ENCODE measurements at places on chromosomes 16 and 17.

GRCh38 chr16:84085773-84086172 is 31.0 kb downstream of the MBTPS1 start:
- no peak for DNase-seq

GRCh38 chr16:12617401-12617819 is 186.3 kb downstream of the CPPED1 start:
- no peak for DNase-seq

DNA sequence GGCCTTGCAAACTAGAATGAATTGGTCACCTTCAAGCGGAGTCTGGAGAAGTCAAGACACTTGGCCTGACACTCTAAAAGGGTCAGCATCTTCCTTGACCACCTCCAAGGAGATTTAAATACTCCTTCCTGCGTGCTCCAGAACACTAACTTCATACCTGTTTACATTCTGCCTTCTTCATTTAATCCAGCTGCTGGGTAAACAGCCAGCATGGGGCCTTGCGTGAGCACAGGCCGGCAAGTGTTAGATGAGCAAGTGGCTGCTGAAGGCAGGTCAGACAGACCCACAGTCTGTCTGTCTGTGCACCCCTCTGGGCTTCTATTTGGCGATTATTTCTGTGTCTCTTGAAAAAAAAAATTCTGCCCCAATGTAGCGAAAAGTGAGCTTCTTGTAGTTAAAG is 153.8 kb downstream of the MSI2 start:
- no peak for DNase-seq

DNA sequence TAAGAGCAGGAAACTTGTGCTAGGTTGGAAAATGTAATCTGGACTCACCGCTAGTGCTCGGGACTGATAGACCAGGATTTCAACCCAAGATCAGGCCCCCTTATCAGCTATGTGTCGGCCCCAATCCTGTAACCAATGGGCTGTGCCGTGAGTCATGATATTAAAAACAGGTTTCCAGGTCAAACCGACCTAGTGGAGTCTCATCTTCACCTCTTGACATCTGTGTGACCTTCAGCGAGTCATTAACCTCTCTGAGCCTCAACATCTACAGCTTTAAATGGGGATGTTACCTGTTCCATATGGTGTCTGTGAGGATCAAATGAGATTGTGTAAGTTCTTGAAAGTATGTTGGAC is 512 bp downstream of the PMM2 start:
- DNase-seq: no peak

DNA sequence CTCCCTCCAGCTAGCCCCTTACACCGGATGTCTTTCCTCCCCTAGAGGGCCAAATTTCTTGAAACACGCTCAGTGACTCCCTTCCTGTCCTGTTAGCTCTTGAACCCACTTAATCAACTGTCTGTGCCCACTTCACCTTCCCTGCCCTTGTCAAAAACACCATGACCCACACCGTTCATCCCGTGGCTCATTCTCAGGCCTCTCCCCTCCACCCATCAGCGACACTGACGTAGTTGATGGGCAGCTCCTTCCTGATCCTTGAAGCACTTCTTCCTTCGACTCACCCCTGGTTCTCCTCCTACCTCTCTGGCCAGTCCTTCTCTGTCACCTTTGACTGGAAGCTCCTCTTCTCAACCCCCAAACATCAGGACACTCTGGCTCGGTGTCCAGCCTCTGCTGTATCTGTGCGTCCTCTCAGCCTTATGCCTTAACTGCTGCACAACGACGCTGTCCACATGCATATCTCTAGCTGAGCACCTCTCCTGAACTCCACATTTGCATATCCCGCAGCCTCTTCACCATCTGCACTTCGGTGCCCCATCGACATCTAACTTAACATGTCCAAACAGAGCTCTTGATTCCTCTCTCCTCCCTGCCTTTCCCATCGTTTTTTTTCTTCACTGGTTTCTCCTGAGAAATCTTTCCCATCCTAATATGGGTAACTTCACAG is 39.3 kb upstream of the CCDC182 start:
- DNase-seq: no peak

GRCh38 chr16:90083139-90083538 is 6.0 kb upstream of the PRDM7 start:
- no peak for DNase-seq

GRCh38 chr16:50681021-50681885 is at the start of gene SNX20:
TSS of gene SNX20 (minus strand) at chr16:50681312. CDS start at chr16:50677526, 3,786 bp downstream.
- no peak for DNase-seq

DNA sequence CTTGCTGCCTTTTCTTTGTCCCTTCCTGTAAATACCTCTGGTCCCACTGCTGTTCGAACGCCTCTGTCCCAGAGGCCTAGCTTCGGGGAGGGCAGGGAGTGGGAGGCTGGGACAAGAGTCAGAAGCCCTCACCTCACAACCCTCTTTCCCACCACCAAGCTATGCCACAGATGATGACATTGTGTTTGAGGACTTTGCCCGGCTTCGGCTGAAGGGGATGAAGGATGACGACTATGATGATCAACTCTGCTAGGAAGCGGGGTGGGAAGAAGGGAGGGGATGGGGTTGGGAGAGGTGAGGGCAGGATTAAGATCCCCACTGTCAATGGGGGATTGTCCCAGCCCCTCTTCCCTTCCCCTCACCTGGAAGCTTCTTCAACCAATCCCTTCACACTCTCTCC is 10.4 kb downstream of the ARRB2 start:
- DNase-seq: no peak

DNA sequence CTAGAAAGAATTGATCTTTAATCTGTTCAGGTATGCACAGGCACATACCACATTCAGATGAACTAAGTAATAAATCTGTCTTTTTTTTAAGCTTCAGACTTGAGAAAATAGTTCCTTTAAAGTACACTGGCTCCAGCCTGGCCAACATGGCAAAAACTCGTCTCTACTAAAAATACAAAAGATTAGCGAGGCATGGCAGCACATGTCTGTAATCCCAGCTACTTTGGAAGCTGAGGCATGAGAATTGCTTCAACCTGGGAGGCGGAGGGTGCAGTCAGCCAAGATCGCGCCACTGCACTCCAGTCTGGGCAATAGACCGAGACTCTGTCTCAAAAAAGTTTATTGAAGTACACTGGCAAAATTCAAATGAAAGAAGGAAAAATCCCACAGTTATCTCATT is 111.0 kb upstream of the NETO2 start:
- no peak for DNase-seq

DNA sequence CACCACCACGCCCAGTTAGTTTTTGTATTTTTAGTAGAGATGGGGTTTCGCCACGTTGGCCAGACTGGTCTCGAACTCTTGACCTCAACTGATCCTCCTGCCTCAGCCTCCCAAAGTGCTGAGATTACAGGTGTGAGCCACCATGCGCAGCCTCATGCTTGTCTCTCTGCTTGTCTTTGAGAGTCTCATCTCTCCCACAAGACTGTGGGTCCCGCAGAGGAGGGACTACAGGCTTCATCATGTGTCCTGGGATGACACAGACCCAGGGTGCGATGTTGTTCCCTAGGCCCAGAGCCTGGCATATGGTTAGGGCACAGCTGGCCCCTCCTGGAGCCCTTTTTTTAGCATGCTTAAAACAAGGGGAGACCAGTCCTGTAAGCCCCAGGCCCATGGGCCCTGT is 101.9 kb downstream of the NDE1 start:
- no peak for DNase-seq

GRCh38 chr17:47180337-47180736 is 8.8 kb downstream of the CDC27 start:
- no peak for DNase-seq

- no peak for DNase-seq
These were observed 166.9 kb downstream of the LGALS9B start for GRCh38 chr17:20300436-20300934.

- no peak for DNase-seq
These were observed 370.0 kb downstream of the KCNJ2 start for GRCh38 chr17:70539132-70539924.

- DNase-seq: no peak
These were observed 62.6 kb upstream of the TEKT1 start for GRCh38 chr17:6894206-6894528.

GRCh38 chr16:81315271-81316175 is 761 bp downstream of the GAN start:
- DNase-seq: no peak

GRCh38 chr17:73814075-73814474 is 169.8 kb upstream of the SDK2 start:
- no peak for DNase-seq

DNA sequence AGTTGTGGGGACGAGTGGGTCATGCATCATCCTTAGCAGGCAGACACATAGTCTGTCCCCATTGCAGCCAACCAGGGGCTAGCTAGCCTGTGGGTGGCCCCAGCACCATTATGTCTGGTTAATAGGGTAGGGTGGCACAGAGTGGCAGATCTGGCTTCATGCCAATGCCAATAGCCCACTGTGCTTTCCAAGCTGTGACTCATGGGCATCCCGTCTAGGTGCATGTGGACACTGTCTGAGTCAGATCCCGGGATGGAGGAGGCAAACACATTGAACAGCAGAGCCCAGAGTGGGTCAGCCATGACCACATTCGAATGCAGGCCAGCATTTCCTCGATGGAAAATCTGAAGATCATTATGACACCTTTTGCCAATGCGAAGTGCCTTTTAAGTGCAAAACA is 2.5 kb downstream of the HS3ST2 start:
- DNase-seq: no peak

DNA sequence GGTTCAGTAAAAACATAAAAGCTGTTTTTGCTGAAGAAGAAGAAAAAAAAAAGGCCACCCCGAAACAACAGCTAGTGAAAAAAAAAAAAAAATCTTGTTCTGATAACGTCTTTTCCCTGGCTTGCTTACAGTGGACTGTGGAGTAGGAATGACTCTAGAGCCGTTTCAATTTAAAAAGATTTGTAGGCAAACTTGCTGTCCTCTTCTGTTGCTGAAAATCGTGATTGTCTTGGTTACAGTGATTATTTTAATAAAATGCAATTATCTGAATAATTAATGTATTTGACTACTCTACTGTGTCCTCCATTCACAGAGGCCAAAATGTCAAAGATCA is 190.6 kb upstream of the TBX2 start:
- no peak for DNase-seq

Data from NCI-H748 treated with DMSO at 0.1 percent for 48 hours (cell line).